Adrenal gland (tissue), 19 donors: ENCODE measurements at places on chromosomes 11 and 22. TPM values are rescaled to one million over a fixed set of nuclear protein-coding genes. Genes with fewer than 3 reads are reported as not detected.

RFPL3 gene
- total RNA-seq: not detected

OR51B4 gene
- not detected for total RNA-seq

DLG2 gene
- total RNA-seq: 45.5 TPM

RIBC2 gene
- total RNA-seq: 0.49 TPM

UBQLN3 gene
- not detected for total RNA-seq

MYO18B gene
- total RNA-seq: 0.17 TPM

GAB4 gene
- not detected for total RNA-seq

TUBA8 gene
- 1.3 TPM for total RNA-seq

FGF4 gene
- not detected for total RNA-seq

- DNase-seq: no peak
- H3K36me3 ChIP-seq: no peaks in the 10 kb centered on the region
- no peaks in the 10 kb centered on the region for H3K4me1 ChIP-seq
- no peaks in the 10 kb centered on the region for H3K27me3 ChIP-seq
- H3K27ac ChIP-seq: no peak overlapping the region
- no peak overlapping the region for H3K4me3 ChIP-seq
Observed at GRCh38 chr11:40119661-40120060, 1339.8 kb downstream of the LRRC4C start.

DNA sequence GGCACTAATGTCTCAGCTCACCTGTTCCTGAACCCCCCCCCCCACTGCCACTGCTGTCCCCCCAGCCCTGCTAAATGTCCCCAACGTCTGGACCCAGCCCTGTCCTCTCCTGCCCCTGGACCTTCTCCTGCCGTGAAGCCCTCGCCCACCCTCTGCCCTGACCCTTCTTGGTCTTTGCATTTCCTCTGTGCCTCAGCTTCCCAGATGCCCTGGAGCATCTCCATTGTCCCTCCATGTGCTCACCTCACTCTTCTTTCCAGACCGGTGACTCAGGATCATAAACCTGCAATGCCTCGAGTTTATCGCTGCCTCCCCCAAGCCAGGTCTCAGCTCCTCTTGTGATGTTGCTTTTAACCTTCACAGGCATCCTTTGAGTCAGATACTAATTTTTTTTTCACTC is 416.4 kb downstream of the BRD1 start:
- no peak overlapping the region for H3K4me3 ChIP-seq
- H3K27me3 ChIP-seq: no peaks in the 10 kb centered on the region

GRCh38 chr11:133949129-133949528 is 7.6 kb downstream of the IGSF9B start:
- DNase-seq: no peak
- peaks cover 7% of the 10 kb centered on the region for H3K27me3 ChIP-seq
- no peaks in the 10 kb centered on the region for H3K36me3 ChIP-seq
- H3K27ac ChIP-seq: no peak overlapping the region

- no peak overlapping the region for H3K4me3 ChIP-seq
- H3K36me3 ChIP-seq: no peaks in the 10 kb centered on the region
- H3K27me3 ChIP-seq: no peaks in the 10 kb centered on the region
- DNase-seq: no peak
Observed at GRCh38 chr11:17931595-17931994, 81.3 kb downstream of the SERGEF start.

GRCh38 chr11:74849525-74850391 is 99.1 kb downstream of the XRRA1 start:
- H3K4me3 ChIP-seq: no peak overlapping the region
- H3K27ac ChIP-seq: no peak overlapping the region
- no peaks in the 10 kb centered on the region for H3K27me3 ChIP-seq
- peaks cover 16% of the 10 kb centered on the region for H3K36me3 ChIP-seq
- DNase-seq: no peak
- H3K4me1 ChIP-seq: no peaks in the 10 kb centered on the region

GRCh38 chr11:59216641-59217564 is 4.2 kb upstream of the MPEG1 start:
- peaks cover 11% of the 10 kb centered on the region for H3K4me1 ChIP-seq
- no peak overlapping the region for H3K4me3 ChIP-seq

DNA sequence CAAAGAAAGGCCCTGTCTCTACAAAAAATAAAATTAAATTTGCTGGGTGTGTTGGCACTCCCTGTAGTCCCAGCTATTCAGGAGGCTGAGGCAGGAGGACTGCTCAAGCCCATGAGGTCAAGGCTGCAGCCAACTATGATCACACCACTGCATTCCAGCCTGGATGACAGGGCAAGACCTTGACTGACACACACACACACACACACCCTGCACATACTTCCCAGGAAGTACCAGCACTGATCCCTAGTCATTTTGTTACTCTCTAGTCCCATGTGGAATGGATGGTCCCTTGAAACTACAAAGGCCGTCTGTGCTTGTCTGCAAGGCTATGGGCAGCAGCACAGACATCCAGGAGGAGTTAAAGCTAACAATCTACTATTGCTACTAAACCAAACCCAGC is 59.7 kb upstream of the CYP2D6 start:
- H3K4me3 ChIP-seq: no peak overlapping the region
- no peaks in the 10 kb centered on the region for H3K27me3 ChIP-seq
- no peak overlapping the region for H3K27ac ChIP-seq
- H3K4me1 ChIP-seq: no peaks in the 10 kb centered on the region
- DNase-seq: no peak

- H3K4me1 ChIP-seq: peaks cover 10% of the 10 kb centered on the region
- H3K36me3 ChIP-seq: no peaks in the 10 kb centered on the region
- H3K4me3 ChIP-seq: no peak overlapping the region
- H3K27ac ChIP-seq: no peak overlapping the region
Observed at GRCh38 chr22:24214467-24215285, 30.2 kb downstream of the GGT5 start.

DNA sequence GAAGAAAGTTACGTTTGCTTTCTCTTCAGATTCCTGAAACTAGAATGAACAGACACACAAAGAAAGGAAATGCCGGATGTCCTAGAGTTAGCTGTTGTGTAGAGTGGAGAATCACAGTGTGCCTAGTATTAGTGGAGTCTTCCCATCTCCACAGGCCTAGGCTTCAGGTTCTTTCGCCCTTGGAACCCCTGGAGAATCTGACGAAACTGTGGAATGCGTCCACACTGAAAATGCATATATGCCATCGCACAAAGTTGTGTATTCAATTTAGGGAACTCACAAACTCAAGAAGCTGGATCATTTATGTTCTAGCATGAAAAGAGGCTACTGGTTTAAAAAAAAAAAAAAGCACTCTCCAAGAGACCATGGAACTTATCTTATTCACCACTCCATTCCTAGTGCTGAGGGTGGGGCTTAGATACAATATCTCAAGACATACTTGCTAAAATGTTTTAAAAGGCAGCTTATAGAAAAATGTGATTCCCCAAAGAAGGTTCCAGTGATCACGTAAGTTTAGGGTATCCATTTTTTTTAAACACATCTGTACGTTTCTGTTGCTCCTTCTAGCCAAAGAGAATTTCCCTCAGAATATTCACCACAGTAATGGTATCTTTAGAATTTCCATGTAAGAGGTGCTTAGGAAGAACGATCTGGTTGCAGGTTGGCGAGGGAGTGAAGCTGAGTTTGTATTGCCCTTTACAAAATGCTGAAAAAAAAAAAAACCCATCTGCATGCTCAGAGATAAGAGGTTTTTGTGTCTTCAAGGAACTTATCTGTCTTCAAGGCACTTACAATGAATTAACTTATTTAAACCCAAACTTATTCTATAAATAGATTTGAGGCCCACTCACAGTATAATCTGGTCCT is 20.0 kb downstream of the MAML2 start:
- DNase-seq: no peak
- peaks cover 2% of the 10 kb centered on the region for H3K4me1 ChIP-seq
- no peaks in the 10 kb centered on the region for H3K27me3 ChIP-seq
- no peak overlapping the region for H3K4me3 ChIP-seq

DNA sequence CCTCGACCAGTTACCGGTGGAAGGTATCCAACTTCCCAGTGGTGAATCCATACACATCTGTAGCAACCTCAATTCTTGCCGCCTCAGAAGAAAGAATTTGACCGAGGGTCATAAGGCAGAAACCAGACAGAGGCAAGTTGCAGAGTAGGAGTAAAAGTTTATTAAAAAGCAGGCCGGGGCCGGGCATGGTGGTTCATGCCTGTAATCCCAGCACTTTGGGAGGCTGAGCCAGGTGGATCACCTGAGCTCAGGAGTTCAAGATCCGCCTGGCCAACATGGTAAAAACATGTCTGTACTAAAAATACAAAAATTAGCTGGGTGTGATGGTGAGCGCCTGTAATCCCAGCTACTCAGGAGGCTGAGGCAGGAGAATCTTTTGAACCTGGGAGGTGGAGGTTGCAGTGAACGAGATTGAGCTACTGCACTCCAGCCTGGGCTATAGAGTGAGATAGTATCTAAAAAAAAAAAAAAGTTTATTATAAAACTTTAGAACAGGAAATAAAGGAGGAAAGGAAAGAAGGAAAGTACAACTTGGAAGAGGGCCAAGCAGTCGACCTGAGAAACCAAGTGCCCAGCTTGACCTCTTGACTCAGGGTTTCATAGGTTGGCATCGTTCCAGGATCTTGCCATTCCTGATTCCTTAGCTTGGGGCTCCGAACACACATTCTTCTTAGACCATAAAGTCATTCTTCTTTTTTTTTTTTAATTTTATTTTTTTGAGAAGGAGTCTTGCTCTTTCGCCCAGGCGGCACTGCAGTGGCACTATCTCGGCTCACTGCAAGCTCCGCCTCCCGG is 27.8 kb downstream of the RGL4 start:
- no peak overlapping the region for H3K27ac ChIP-seq
- H3K4me1 ChIP-seq: peaks cover 18% of the 10 kb centered on the region
- H3K4me3 ChIP-seq: no peak overlapping the region
- no peaks in the 10 kb centered on the region for H3K27me3 ChIP-seq
- DNase-seq: no peak
- peaks cover 9% of the 10 kb centered on the region for H3K36me3 ChIP-seq
